NCI-H1417 treated with DMSO at 0.1 percent for 48 hours (cell line): ENCODE measurements at places on chromosomes 5 and 9.

GRCh38 chr5:95861864-95862561, 39.5 kb upstream of the GLRX start:
- no peak for DNase-seq

DNA sequence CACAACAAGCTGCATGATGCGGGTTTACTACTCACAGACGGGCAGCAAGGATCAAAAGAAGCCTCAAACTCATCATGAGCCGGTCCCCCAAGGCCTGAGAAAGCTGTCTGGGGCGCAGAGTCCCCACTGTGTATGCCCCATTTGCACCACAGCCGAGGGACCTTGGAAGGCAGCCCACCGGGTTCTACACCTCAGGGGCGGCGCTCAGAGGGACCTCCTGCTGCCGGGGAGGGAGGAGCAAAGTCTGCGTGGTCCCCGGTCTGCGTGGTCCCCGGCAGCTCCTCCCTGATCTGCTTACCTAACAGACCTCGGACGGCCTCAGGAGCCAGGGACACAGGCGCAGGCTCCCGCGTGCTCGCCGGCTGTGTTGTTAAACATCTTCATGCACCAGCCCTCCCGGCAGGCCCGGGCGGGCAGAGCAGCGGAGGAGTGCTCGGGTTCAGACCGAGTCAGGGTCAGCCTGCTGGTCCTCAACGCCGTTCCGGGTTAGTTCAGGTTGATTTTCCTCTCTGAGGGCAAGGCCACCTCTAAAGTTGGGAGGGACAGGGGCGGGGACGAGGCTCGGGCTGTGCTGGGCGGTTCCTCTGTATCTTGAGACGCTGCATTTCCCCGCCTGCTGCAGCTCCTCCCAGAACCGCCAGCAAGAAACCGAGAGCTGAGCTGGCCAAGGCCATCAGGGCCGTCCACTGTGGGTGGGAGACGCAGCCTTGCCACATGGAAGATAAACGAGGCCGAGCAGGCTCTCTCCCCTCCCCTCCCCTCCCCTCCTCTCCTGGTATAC, 74.6 kb downstream of the MRPL36 start:
- DNase-seq: no peak

GRCh38 chr5:174108745-174109144, 63.2 kb downstream of the NSG2 start:
- no peak for DNase-seq

GRCh38 chr9:120916991-120917880, 9.4 kb downstream of the TRAF1 start:
- no peak for DNase-seq

DNA sequence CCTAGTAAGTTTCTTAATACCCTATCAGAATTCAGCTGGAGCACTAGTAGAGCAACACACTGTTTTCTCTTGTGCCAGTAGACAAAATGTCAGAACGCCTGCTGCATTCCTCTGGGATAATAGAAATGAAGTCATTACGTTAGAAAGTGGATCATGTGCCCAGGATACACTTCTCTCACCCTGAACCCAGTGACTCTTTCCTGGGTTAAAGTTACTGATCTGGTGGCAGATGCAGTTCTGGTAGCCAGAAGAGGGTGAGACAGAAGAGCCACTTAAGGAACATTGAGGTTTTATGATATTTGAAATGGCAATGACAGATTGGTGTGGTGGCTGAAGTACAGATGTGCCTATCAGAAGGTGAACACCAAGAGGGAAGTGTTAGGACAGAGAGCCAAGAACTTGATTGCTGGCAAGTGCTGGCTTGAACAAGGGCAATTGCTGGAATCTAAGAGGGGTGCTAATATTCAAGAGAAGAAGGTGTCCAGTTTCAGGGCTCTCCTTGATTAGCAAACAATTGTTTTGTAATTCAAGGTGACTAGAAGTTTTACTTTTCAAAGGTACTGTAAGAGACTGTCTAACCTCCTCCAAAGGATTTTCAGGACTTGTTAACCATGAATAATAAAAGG, 93.7 kb upstream of the ERBIN start:
- DNase-seq: no peak
